Left renal pelvis (tissue), 4 donors: ENCODE measurements at places on chromosomes 4 and X. TPM values are rescaled to one million over a fixed set of nuclear protein-coding genes. Genes with fewer than 3 reads are reported as not detected.

- no peak for DNase-seq
Observed at GRCh38 chr4:111108153-111108552, 485.3 kb upstream of the PITX2 start.

DNA sequence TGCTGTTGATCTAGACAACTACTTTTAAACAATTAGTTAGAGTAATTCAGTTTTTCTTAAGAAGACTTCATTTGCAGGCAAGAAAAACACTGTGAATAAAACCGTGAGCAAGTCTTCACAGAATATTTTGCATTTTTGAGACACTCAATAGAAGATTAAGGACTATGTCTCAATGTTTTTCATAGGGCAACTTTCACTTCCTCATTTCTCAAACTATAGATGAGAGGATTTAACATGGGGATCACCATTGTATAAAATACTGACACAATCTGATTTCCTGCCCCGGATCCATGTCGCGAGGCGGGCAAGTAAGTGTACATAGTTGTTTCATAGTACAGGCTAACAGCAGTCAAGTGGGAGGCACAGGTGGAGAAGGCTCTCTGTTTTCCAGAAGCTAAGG is 108.8 kb upstream of the IGSF1 start:
- DNase-seq, result no peak

DNA sequence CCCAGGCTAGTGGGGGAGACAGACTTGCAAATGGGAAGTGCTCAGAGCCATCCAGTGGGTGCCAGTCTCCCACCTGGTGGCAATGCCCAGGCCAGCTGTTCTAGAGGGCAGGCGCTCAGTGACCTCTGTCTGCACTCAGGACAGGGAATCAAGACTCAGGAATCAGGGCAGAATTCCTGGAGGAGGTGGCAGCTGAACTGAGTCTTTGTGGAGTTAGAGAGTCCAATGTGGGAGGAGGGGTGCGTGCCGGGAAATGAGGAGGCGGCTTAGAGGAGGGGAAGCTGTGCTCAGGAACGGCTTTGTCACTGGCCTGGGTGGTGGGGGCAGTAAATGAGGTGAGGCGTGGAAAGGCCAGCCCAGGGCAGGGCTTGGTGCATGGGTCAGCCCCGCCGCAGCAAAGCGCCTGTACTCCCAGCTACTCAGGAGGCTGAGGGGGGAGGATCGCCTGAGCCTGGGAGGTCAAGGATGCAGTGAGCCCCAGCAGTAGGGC is 31.3 kb upstream of the SORCS2 start:
- no peak for DNase-seq

DNA sequence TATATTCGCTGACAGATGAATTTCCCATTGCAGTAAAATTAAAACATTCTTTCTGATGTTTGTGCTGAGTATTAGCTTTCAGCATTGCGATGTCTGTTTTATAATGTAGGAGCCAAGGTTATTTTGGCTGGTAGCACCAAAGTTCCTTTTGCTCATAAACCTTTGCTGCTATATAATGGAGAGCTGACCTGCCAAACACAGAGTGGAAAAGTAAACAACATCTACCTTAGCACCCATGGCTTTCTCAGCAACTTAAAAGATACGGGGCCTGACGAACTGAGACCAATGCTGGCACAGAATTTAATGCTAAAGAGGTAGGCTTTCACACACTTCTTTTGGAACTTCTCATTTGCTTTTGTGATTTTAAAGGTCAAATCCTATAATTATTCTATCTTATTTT is 46.0 kb downstream of the WDR19 start:
- no peak for DNase-seq

DNA sequence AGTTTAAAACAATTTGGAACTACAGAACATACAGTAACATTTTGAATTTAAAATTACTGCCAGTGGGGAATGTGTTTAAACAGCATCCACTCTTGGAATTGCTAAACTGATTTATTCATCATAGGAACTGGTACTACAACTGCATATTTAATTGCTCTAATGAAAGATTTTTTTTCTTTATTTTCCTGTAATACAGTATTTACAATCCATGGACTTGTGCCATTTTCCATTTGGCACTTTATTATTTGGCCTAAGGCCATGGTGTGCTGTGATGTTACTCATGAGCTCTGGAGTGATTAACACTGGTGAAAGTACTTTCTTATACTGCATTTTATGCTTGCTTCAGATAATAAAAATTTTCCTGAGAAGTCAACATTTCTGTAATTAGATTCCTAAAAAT is 69.7 kb upstream of the NUDT6 start:
- DNase-seq, result no peak

- peak; percentile 24 for DNase-seq
Observed at GRCh38 chrX:46325312-46325877, 219.8 kb downstream of the ZNF674 start.

DNA sequence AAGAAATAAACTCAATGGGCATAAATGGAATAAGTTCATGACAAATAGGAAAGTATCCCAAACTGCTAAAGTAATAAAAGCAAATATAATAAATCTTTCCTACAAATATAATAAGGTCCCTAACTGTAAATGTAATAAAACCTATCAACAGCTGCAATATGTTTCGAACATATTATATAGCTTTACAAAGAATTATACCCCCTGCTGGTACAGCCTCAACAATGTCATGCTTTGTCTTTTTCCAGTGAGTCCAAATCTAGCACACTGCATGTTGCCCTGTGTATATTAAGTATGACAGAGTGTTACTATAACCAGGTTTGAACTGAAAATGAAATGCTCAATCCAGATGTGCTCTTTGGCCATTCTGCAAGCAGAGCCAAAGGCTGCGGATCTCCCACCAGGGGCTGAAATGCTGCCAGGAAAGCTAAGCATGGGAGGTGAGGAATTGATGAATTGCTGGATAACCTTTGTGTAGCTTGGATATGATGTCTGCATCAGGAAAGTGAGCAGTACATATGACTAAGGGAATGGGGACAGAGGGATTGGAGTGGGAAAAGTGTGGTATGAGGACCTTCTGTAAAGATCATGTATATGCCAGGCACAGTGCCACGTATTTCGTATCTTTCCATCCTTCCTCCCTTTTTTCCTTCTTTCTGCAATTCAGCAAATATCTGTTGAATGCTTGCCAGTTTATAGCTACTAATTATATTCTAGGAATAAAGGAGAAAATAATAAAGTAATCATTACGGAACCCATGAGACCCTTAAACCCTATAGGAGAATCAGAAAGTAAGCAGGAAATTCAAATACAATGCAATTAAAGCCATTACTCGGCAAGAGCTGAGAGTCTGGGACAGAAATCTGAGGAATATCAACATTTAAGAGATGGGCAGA is 954.6 kb upstream of the LCORL start:
- DNase-seq, result no peak

- no peak for DNase-seq
Observed at GRCh38 chr4:3362431-3363287, 69.8 kb downstream of the RGS12 start.

- no peak for DNase-seq
Observed at GRCh38 chrX:100413229-100413628, 3.2 kb upstream of the PCDH19 start.

GRCh38 chrX:154029439-154029838 is 9.7 kb upstream of the IRAK1 start:
- no peak for DNase-seq

DNA sequence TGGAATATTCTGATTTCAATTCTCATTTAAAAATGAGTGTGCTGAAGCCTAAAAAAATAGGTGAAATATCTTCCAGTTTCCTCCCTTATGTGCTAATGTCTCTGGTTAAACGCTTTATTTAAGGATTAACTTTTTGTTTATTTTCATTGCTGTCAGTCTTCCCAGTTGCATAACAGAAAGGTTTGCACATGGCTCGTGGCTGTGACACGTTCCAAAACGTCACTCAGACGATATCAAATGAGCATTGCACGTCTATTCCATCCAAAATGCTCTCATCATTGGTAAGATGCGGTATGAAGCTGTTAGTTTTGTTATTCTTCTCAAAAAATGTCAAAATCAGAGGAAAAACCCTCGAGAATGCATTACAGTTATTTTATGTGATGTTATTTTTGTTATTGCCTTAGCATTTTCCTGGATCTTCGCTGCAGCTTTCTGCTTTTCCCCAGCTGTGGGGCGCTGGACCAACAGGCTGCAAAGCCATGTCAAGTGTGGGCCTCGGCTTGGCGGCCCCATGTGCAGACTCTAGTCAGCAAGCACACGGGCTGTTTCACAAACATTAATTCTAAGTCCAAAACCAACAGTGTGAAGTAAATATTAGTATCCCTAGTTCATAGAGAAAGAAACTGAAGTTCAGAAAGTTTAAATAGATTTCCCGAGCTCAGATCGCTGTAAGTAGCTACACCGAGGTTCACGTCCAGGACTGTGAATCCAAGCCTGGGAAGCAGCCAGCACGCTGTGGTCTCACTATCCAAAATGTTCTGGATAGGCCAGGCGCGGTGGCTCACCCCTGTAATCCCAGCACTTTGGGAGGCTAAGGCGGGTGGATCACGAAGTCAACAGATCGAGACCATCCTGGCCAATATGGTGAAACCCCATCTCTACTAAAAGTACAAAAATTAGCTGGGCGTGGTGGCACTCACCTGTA is 793.4 kb upstream of the FRG1 start:
- DNase-seq, result no peak

DNA sequence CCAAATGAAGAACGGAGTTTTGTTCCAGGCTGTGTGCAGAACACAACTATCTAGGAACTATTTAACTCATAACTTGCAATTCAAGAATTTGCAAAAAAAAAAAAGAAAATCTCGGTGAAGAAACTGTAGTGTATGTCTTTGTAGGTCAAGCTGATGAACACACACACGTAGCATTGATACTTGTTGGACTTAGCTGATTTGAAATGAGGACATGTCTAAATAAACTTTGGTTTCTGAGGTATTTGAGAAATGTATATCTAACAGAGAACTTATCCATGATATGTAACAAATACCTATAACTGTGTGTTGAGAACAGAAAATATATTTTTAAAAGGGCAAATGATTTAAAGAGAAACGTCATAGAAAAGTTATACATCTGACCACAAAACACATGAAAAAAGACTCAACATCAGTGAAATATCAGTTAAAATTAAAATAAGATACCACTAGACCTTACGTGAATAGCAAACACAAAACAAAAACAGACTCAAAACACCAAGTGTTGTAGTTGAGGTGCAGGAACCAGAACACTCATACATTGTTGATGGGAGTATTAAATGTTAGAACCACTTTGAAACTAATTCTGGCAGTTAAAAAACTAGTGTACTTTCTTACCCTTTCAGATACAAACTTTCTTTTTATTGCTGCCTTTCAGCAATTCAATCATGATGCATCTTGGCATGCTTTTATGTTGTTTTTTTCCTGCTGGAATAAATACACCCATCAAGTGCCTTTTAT is 1535.8 kb upstream of the PCDH10 start:
- DNase-seq, result no peak

DNA sequence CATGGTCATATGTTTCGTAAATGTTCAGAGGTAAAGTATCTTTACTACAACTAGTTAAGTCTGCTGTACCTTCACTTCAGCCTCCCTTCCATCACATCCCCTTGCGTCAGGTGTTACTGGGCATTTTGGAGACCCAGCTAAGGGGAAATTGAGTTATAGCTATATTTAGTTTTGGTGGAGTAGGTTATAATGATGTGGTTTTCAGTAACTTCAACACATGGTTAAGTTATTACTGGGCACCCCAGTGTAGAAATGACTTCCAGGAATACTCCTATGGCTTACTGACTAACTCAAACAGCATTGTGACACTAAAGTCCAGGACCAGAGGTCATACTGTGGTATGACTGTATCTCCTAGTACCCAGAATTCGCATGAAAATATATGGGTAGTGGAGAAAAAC is 23.4 kb upstream of the ACSL1 start:
- no peak for DNase-seq

GRCh38 chr4:13794819-13795565 is 167.5 kb upstream of the BOD1L1 start:
- DNase-seq, result no peak

DNA sequence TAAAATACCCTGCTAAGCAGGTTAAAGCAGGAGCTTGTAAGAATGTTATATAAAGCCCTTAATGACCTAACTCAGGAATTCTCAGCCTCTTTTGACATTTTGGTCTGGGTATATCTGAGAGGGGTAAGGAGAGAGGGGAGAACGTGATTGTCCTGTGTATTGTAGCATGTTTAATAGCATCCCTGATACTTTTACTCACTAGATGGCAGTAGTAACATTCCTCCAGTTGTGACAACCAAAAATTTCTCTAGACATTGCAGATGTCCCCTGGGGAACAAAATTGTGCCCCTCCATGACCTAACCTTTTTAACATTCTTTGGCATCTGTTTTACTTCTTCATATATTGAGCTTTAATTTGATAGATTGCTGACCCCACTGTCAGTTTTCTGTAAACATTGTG is 17.9 kb downstream of the SMARCA5 start:
- no peak for DNase-seq

GRCh38 chr4:106502106-106502699 is 133.6 kb upstream of the GIMD1 start:
- peak; percentile 14 for DNase-seq

DNA sequence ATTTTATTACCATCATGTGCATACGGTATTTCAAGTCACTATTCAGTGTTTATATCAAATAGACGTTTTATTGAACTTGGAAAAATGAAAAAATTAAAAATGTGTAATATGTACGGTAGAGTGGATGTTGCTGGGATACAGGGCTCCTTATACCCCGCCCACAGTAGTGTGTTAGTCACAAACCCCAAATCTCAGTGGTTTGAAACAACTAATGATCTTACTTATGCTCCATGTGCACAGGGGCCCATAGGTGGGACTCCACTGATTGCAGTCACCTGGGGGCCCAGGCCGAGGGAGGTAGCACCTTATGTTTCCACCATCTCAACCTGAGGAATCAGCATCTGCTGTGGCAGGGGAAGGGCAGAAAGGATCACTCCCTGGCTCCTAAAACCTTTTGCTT is 18.1 kb downstream of the LSM6 start:
- no peak for DNase-seq

GRCh38 chr4:32519060-32519459 is 1798.9 kb downstream of the PCDH7 start:
- DNase-seq, result peak; percentile 10

GRCh38 chrX:118530219-118530911 is 34.8 kb downstream of the DOCK11 start:
- DNase-seq, result no peak

GRCh38 chr4:113835005-113835404 is 73.5 kb upstream of the CAMK2D start:
- no peak for DNase-seq

Gene CDS1
- polyA plus RNA-seq, result 26.4 TPM

Gene CXorf65
- polyA plus RNA-seq, result 0.20 TPM

Gene NAA11
- polyA plus RNA-seq, result not detected
